ENCODE measurements at places on chromosomes 2 and 18. TPM values are rescaled to one million over a fixed set of nuclear protein-coding genes. Genes with fewer than 3 reads are reported as not detected.

- DNase-seq = no peak
Observed at GRCh38 chr18:11369556-11369955, 220.2 kb upstream of the PIEZO2 start.

- no peak for DNase-seq
Observed at GRCh38 chr2:28558918-28559317, 63.1 kb downstream of the PLB1 start.

DNA sequence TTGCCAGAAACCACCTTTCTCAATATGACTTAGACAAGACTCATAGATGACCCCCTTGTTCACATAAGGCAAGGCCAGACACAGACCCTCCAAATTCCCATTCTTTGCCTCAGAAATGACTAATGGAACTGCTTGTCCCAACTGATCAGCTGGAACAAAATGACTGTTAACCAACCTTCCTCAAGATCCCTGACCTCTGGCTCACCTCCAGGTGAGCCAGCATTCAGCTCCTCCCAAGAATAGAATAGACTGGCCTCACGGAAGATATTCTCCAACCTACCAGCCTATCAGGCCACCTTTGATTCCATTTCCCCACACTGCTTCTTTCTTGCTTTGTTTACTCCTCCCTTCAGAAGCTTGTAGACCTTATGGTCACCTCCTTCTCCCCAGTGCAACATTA is 195.7 kb upstream of the VWC2L start:
- no peak for DNase-seq

- no peak for DNase-seq
Observed at GRCh38 chr2:110669079-110669478, 8.8 kb downstream of the BUB1 start.

GRCh38 chr18:48345596-48345995 is 63.6 kb downstream of the ZBTB7C start:
- no peak for DNase-seq

DNA sequence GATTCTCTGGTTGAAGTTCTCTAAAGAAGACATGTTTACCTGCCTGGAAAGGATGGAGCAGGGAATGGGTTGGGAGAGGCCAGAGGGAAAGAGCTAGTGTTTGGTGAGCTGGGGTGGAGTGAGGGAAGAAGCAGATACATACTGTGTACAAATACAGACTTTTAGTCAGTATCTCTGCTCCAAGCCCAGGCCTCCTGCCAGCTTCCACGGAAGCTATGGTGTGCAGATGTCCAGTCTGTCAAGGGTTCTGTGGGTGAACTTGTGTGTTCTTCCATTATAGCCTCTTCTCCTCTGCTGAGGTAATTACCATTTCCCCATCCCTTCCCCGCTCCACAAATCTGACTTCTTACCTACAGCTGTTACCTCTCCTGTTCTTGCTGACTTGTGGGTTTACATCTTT is 208.6 kb downstream of the HRH4 start:
- no peak for DNase-seq

- no peak for DNase-seq
Observed at GRCh38 chr2:82789851-82790205, 1669.3 kb downstream of the SUCLG1 start.

GRCh38 chr18:77619525-77619924 is 369.9 kb downstream of the GALR1 start:
- DNase-seq = no peak

DNA sequence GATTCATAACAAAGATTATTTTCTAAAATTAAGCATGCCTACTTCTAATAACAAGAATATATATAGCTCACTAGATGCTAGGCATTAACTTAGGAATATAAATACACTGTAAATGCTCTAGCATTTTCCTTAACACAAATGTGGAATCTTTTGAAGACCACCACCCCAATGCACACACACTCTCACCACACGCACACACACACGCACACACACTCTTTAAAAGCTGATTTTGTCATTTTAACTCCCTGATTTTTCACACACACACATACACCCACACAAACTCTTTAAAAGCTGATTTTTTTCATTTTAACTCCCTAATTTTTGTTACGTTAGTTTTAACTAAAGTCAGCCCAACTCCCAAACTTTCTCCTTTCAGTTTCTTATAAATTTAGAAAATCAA is 3.0 kb downstream of the COL5A2 start:
- DNase-seq = no peak

DNA sequence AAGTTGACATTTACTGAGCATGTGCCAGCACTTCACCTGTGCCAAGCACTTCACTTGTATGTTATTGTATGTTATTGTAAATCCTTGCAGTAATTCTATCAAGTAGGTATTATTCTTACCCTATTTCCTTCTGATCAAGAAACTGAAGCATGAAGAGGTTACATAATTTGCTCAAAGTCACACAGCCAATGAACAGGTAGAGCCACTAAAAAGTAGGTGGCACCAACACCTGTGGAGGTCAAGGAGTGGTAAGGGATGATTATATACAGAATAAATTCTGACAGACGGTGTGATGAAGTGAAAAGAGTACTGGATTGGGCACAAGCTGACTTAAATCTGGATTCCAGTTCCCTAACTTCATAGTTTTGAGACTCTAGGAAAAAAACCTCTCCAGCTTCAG is 71.0 kb downstream of the SPIRE1 start:
- no peak for DNase-seq

- DNase-seq = no peak
Observed at GRCh38 chr2:217930761-217931563, 71.8 kb downstream of the TNS1 start.

DNA sequence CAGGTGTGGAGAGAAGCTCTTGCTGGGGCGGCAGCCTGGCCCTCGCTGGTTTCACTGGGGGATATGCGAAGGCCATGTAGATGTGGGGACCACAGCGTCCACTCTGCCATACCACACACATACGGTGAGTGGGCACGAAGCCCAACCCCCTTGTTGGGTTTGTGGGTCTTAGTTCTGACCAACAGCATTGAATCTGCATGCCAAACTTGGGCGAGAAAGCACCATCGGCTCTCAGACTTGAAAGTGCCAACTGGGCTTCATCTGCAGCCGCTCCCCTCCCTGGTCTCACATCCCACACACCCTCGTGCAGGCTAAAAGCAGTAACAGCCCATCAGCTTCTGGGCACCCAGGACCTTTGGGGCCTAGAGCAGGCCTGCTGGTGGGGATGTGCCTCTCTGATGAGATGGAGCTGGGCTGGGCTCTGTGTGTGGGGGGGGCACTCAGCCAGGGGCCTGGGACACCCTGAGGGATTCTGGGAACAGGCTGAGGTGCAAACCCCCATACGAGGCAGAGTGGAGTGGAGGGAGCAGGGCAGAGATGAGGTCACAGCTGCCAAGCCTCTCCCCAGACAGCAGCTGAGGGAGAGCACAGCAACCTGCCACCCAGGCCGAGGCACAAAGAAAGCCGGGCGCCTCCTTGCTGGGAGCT is 264.4 kb downstream of the TWIST2 start:
- no peak for DNase-seq

GRCh38 chr2:217749008-217749407 is 253.8 kb downstream of the TNS1 start:
- no peak for DNase-seq

DNA sequence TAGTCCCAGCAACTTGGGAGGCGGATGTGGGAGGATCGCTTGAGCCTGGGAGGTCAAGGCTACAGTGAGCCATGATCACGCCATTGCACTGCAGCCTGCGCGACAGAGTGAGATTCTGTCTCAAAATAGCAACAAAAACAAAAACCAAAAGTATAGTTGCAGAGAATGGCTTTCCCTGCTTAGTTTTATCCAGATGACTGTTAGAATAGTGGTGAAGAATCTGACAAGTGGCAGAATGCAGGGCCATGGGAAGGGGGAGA is 53.8 kb downstream of the NEDD4L start:
- no peak for DNase-seq

DNA sequence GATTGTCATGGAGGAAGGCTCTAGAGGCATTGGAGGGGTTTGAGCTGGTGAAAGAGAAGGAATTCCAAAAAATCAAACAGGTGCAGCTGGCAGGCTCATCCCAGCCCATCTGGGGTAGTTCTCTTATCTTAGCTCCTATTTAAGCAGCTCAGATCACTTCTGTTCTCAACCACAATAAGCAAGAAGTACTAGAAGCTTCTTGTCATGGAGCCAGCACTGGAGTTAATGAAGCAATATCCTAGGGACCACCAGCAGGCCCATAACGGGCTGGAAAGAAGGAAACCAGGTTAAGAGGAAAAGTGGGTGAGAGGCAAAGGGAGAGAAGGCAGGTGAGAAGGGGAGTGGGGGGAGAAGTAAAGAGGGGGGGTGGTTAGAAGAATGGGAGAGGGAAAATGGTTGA is 100.7 kb upstream of the ZFP36L2 start:
- DNase-seq = no peak

GRCh38 chr18:58390399-58390798 is 238.5 kb downstream of the ALPK2 start:
- no peak for DNase-seq

DNA sequence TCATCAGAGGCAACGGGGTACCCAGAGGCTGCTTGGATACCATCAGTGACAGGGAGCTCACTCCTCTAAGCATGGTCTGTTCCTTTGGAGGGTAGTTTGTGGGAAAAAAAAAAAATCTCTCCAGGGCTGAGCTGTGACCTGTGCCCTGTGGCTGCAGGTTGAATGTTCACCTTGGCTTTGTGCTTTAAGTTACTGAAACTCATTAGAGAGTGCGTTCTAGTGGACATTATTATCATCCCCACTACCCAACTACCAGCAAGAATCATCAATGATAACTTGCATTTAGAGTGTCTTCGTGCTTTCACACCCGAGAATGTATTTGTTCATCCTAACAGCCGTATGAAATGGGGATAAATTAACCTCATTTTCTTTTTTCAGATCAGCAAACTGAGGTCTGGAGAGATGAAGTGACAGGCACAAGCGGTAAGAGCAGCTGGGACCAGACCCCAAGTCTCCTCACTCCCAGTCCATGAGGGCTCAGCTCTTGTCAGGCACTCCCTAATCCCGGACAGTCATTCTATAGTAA is 157.5 kb upstream of the MYCN start:
- DNase-seq = no peak

GRCh38 chr2:180319586-180320405 is 312.7 kb upstream of the CWC22 start:
- no peak for DNase-seq

DNA sequence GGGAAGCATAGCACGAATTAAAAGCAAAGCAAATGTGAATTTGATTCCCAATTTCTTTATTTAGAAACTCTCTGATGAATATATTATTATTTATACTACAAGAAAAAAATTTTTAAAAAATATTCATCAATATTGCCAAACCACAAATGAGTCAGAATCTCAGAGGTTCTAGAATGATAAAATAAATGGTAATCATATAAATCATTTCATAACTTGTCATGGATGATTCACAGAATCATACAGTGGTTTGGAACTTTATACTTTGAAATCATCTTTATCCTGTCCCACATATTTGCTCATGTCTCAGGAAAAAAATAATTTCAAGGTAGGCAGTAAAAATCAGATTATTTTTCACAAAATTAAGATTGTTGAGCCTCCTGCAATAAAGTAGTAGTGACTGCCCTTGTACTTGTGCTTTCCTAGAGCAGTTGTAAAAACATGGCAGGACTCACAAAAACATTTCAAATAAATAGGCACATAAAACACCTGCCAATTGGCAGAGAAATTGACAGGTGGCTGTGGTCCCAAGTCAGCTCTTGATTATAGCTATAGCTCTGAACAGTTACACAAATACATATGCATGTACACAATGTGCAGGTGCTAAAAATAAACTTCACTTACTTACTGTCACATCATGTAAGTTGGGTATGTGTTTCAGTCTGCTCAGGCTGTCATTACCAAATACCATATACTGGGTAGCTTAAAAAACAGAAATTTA is 273.9 kb upstream of the SESTD1 start:
- DNase-seq = no peak

- DNase-seq = no peak
Observed at GRCh38 chr2:175883586-175884194, 118.4 kb downstream of the LNPK start.

GRCh38 chr2:142150453-142150852 is 19.6 kb upstream of the LRP1B start:
- DNase-seq = no peak

DNA sequence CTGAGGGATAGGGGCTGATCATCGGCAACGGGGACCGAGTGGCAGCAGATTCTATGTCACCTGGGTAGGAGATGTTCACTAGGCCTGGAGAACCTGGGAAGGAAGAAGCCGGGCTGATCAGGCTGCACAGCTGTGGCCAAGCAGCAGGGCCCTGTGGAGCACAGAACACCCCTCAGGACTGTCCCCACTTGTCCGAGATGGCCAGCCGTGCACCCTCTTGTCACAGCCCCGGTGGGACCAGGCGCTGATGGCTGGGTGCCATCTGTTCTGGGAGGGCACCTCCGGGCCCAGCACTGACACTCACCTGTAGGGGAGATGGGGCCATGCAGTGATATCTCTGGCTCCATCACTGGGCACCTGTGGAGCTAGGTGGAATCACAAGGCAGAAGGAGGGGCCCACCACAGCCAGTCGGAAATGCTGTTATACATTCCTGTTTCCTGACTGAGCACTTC is 217.9 kb upstream of the RAB6C start:
- DNase-seq = no peak

GRCh38 chr2:121038891-121039616 is 245.9 kb downstream of the TFCP2L1 start:
- no peak for DNase-seq

- DNase-seq = no peak
Observed at GRCh38 chr2:207767461-207768167, 2.1 kb downstream of the FZD5 start.

- no peak for DNase-seq
Observed at GRCh38 chr18:5890331-5891183, 4.8 kb downstream of the TMEM200C start.

GRCh38 chr2:199850718-199851500 is at the start of gene FTCDNL1:
Gene FTCDNL1 (minus strand): TSS chr2:199851192. CDS start chr2:199848962, 2,230 bp downstream.
- no peak for DNase-seq

The NOL4 gene
- polyA plus RNA-seq = not detected

The GPR35 gene
- polyA plus RNA-seq = 0.06 TPM

The CHRND gene
- polyA plus RNA-seq = not detected

The RPS27A gene
- polyA plus RNA-seq = 2,078 TPM

The MBP gene
- polyA plus RNA-seq = 4.7 TPM

The FBXO15 gene
- 1.4 TPM for polyA plus RNA-seq

The KIF5C gene
- 0.12 TPM for polyA plus RNA-seq

The RBFA gene
- 32.8 TPM for polyA plus RNA-seq

The FAM210A gene
- polyA plus RNA-seq = 10.9 TPM

The IL36A gene
- polyA plus RNA-seq = not detected

The STPG4 gene
- 0.14 TPM for polyA plus RNA-seq

The RGPD3 gene
- polyA plus RNA-seq = 0.07 TPM

The NEU4 gene
- polyA plus RNA-seq = not detected

The SGO2 gene
- polyA plus RNA-seq = 3.7 TPM

The IMMT gene
- polyA plus RNA-seq = 69.2 TPM

The KIAA2012 gene
- polyA plus RNA-seq = 0.12 TPM

The COL6A3 gene
- polyA plus RNA-seq = 1,384 TPM
